ENCODE measurements at places on chromosomes 1 and 21.

DNA sequence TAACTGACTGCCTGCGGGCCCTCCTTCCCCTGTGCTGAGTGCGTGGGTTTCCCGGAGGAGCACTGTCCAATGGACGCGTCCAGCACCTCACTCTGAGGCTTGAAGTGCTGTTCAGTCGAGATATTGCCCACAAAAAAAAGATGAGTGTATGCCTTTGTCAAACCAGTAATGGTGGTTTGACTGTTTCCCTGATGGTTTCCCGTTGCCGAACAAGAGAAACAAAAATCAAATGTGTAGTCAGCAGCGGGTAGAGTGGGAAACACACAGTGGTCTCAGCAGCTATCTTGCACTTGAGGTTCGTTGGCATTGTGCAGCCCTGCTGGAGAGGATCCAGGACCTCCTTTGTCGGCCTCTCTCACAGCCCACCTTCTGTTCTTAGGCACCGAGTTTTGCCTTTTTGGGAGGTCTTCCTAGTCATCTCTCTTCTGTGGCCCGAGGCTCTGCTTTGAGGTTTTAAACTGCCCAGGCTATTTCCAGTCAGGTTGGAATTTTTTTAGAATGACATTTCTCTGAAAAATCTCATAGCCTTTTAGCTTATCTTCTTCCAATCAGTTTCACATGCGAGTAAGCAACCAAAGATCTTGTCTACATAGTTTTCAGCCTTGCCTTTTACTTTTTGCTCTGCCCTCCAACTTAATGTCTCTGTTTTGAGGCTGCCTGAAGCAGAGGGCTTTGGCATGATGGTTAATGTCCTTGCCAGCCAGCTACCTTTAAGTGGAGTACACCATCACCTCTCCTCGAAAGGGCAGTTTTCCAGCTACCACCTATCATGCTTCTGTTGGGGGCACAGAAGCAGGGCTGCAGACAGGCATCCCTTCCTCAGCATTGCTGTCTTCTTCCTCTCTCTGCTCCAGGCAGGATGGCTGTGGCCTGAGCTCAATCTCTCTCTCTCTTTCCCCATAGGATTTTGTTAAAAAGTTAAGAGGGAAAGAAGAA is 132.3 kb downstream of the URB2 start:
- no peak for DNase-seq

- no peak for DNase-seq
Observed at GRCh38 chr21:36700295-36700970, 1.5 kb downstream of the SIM2 start.

- no peak for DNase-seq
Observed at GRCh38 chr1:227415115-227415790, 97.0 kb upstream of the CDC42BPA start.

DNA sequence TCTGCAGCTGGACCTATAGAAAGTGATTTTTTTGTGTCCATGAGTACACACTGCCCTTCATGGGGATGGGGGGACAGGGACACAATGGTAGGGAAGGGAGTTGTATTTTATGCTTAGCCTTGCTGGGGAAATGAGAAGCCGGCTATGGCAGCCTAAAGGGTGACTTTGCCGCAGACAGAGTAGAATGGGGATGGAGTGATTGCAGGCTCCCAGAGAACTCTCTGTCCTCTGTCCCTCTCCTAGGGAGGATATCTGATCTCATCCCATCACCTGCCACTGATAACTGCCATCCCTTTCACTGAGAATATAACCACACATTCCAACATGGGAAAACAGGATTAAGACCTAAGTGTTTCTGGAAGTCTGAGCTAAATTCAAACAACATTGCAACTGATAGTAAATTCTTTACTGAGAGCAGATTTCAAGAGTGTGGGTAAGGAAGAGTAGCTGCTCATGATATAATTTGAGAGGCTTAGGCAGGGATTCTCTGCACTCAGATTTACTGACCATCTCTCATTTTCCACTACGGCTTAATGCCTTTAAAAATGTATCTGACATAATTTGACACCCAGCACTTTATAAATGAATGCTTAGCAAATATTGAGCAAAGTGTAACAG is 13.9 kb downstream of the SH2D1B start:
- no peak for DNase-seq

- DNase-seq: no peak
Observed at GRCh38 chr1:171748651-171749050, 6.8 kb upstream of the VAMP4 start.

GRCh38 chr1:86339014-86339812 is 56.9 kb downstream of the ODF2L start:
- DNase-seq: no peak

DNA sequence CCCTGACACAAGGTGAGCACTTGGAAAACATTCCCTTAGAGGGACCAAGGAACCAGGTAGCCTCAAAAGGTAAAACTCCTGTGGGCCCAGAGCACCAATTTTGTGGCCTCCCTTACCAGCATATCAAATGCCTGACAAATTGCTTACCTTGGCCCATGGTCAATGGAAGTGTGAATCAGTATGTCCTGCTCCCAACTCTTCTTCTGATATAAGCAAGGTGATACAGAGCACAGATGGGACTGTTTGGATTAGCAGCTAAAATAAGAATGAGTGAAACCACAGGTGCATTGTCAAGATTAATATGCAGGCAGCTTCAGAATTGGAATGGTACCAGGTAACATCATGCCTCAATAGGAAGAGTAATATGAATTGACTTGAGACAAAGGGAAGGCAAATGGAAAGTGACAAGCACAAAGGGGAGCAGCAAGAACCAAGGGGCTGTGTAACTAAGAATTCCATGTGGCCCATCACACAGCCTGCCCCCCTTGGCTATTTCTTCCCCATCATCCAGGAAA is 156.8 kb upstream of the KCND3 start:
- no peak for DNase-seq

DNA sequence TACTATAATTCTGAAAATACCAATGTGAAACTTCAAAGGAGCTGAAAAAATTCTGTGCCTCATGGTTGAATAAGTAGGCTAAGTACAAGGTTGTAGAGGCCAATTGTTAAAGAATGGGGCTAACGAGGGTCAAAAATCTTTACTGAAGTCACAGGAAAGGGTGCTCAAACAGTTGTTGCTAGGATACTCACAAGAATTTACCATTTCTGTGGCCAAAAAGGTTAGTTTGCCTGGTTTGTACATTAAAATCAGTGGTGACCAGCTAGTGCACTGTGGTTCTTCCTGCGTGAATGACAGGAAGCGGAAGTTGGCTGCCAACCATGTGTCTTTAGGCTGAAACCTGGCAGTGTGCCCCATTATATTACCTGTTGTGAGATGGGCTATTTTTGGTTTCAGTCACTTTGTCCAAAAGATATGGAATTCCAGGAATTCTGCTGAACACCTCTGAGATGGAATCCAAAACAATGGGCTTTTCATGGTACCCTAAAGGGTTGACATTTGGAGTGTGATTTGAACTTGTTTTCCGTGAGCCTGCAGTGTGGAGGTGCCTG is 13.5 kb downstream of the MAP3K21 start:
- no peak for DNase-seq

DNA sequence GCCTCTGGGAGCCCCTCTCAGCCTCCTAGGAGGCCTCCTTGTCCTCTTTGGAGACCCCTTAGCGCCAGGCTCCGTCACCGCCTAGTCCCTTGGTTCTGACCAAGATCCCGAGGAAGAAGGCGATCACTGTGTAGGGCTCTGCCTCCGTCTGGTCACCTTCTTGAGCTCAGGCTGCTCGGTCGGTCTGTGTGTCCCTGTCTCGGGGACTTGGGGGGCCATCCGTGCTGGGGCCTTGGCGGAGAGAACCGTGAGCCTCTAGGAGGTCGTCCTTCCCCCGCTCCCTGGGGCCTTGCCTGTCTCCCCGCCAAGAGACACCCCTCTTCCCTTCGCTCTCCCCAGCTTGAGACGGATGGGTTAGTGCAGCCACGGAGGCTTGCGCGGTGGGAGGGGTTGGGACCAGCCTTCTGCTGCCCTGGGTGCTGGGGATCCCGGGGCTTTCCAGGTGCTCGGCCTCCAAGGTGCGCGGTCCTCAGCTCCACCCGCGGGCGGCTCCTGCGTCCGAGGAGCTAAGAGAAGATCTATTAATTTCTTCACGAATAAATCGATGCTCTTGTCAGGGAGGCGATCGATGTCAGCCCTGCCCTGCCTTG is 701 bp upstream of the INSRR start:
- no peak for DNase-seq

GRCh38 chr21:14617871-14618270 is 71.8 kb upstream of the SAMSN1 start:
- DNase-seq: no peak

GRCh38 chr1:156096640-156097391 is 14.6 kb upstream of the MEX3A start:
- DNase-seq: peak; percentile 68

DNA sequence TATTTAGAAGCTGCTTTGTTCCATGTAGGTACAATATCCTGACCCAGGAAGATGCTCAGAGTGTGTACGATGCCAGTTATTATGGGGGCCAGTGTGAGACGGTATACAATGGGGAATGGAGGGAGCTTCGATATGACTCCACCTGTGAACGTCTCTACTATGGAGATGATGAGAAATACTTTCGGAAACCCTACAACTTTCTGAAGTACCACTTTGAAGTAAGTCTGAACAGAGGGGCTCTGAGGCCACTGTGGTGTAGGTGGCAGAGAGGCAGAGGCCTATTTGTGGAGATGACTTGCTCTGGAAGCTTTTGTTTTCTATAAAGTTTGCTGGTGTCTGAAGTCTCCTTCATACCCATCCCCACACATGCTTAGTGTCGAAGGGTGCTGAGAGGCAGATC is 26.8 kb downstream of the C8A start:
- DNase-seq: no peak

- DNase-seq: no peak
Observed at GRCh38 chr1:210600421-210601159, 271.9 kb downstream of the HHAT start.

All from stimulated activated CD8-positive, alpha-beta memory T cell treated with anti-CD3 and anti-CD28 coated beads, Interleukin-7, amount 100 ng/mL, for 1 hour (primary cell).